ENCODE measurements at places on chromosomes 4 and X. TPM values are rescaled to one million over a fixed set of nuclear protein-coding genes. Genes with fewer than 3 reads are reported as not detected.

The FGFBP2 gene
- not detected for total RNA-seq

The CT45A10 gene
- total RNA-seq, result not detected

The USP17L28 gene
- not detected for total RNA-seq

The EMD gene
- total RNA-seq, result 80.4 TPM

The GAGE12H gene
- not detected for total RNA-seq

The NOX1 gene
- 0.78 TPM for total RNA-seq

The PNMA6A gene
- 0.55 TPM for total RNA-seq

GRCh38 chr4:153044036-153044435 lies 107.9 kb downstream of the FHDC1 start:
- DNase-seq, result no peak

DNA sequence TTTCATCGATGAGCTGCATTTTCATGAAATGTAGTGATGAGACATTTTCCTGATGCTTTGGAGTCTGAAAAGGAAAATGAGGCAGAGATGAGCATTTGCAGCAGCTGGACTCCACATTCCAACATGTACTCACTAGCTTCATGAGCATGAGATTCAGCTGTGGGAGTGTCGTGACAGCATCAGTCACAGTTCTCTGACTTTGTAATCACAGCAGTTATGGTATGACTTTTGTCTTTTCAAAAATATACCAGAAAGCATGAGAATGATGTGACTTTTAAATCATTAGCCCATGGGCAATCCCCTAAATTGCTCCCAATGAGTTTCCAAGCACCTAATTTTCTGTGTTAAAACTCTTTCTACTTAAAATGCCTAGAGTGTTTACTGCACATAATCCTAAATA lies 18.3 kb upstream of the MSL3 start:
- no peak for DNase-seq

GRCh38 chr4:189304167-189304566 lies 636.5 kb upstream of the FRG1 start:
- DNase-seq, result no peak

DNA sequence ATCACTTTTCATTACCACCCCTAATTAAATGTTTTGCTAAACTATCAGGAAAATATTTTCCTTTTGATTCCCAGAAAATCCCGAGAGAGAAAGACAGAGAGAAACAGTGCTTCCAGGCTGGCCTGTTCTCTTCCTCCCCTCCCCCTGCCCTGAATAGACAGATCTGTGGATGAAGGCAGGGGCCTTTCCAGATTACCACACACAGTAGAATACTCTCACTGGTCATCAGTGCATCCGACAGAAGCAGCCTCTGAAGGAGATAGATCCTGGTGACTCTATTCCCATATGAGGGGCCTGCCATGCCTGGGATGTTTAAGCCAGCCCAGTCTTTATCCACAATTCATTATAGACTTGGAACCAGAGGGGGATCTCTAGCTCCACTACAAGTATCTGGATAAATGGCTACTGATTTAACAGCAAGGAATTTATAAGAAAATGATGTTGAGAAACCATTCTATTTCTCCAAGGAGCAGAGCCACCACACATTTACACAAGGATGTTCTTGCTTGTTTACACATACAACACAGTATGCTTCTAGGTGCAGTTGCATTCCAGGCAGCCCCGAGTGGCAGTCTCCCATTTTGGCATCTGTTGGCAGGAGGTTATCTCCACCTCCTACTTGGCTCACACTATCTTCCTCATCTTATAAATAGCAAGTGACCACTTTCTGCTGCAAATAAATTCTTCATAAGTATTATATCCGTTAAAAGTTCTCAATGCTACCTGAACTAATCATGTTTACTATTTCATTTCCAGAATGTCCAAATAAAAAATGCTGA lies 115.8 kb downstream of the HS6ST2 start:
- no peak for DNase-seq

- no peak for DNase-seq
Measured at GRCh38 chr4:126611900-126612299, 1020.9 kb upstream of the INTU start.

DNA sequence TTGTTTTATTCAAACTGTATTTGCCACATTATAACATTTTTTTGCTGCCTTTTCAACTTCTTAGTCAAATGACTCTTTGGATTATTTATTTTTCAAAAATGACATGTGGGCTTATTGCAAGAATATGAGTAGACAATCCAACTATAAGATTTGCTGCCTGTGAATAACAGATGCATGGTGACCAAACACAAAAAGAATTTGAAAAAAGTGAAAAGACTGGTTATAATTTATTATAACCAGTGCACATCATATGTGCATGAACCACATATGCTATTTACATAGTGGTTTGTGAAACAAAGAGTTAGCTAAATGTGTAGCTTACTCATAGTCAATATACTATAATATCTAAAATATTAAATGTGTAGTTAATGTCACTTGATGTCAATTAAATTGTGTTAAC lies 2086.8 kb downstream of the ARAP2 start:
- DNase-seq, result no peak

DNA sequence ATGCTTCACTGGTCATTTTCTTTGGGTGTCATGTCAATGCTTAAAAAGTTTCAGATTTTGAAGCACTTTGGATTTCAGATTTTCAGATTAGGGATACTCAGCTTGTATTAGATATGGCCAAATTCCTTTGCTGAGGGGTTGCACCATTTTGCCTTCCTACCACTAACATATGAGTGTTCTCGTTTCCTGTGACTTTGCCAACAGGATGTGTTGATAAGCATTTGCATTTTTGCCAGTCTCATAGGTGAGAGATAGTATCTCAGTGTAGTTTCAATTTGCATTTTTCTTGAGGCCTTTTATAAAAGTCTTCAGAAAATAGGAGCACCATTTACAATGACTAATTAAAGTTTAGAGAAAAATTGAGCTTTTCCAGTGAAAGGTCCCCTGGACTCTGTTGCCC lies 71.6 kb upstream of the CLCN4 start:
- DNase-seq, result no peak

- DNase-seq, result no peak
Measured at GRCh38 chr4:150418757-150419410, 163.1 kb upstream of the MAB21L2 start.

DNA sequence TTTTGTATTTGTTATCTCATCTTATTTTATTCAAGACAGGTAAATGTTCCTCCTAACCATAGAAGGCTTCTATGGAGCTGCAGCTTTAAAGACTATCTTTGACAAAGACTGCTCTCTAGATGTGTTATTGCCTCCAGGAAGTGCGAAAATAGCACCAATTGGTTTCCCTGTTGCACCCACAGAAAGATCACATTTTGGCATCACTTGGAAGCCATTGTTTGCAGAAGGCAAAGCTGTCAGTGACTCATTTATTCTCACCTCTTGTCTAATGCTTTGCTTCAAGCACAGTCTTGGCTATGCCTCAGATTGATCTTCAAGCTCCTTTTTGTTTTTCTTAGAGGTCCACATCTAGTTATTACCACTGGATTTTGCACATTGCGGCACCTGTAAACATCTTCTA lies 150.3 kb downstream of the PCDH7 start:
- DNase-seq, result no peak

GRCh38 chr4:17280261-17281018 lies 231.4 kb downstream of the QDPR start:
- DNase-seq, result no peak

DNA sequence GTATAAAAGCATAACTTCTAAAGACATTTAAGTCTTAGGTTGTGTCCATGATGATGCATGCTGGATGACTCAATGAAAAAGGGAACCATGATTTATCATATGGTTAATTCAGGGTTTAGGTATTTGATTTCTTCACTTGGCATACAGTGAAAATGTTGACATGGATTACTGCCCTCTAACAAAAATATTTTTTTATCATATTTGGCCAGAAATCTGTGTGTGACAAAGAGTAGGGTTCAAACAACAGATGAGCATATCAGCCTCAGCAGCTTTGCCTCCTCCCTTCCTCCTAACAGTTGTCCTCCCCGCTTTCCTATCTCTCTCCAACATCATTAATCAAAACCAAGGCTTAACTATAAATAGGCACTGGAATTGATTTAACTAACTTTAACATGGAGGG lies 46.3 kb downstream of the ARHGAP6 start:
- no peak for DNase-seq

DNA sequence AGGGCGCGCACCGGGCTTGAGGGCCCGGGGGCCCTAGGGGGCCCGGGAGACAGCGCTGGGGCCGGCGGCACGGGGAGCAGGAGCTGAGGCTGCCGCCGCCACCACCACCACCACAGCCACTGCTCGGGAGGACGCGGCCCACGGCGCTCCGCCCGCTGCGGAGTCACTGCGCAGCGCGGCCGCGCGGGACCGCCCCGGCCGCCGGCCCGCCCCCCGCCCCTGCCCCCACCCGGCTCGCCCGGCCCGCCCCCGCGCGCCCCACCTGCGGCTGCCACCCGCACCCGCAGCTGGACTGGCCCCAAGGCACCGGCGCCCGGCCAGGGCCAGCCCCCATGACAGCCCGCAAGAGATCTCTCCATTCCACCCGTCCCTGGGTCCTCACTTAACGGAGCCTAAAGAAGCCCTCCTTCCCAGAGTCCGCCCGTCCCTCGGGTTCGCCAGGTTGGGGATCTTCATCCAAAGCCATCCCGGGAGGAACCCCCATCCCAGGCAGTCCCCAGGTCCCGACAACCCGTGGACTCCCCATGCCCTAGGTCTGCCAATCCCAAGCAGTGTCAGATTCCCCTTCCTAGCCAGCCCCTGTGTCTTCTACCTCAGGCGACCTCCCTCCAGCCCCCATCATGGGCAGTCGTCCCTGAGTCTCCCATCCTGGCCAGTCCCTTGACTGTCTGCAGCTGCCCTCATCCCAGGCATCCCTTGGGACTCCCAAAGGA lies 40.0 kb upstream of the IQSEC2 start:
- no peak for DNase-seq

- DNase-seq, result no peak
Measured at GRCh38 chr4:26217961-26218676, 102.7 kb upstream of the RBPJ start.

- DNase-seq, result no peak
Measured at GRCh38 chr4:150799207-150799606, 215.9 kb downstream of the LRBA start.

- no peak for DNase-seq
Measured at GRCh38 chr4:92099861-92100260, 203.9 kb upstream of the GRID2 start.

GRCh38 chrX:100895365-100896075 lies 21.4 kb upstream of the NOX1 start:
- DNase-seq, result peak; percentile 45

DNA sequence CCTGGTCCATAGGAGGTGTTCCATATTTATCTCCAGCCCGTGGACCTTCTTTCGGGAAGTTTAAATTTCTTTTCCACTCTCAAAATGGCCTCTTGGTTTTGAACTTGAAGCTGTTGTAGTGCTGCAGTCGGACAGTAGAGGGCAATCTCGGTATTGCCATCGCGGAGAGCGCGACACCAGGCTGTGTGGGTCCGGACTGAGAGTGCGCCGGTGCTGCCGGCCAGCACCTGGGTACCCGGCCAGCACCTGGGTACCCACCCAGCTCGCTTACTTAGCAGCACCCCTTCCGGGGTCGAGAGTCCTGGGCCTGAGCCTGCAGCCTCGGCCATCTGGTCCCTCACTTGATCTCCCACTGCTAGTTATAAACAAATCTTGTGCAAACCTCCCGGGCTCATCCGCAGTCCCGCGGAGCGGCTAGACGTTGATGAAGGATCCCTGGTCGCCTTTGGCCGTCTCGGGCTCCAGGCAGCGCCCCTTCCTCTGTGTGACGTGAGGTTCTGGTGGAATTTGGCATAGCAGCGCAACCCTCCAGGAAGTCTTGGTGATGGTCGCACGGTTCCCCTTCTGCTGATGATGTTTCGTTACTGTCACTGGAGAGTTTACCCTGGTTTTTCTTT lies 18.0 kb downstream of the FAM9A start:
- DNase-seq, result no peak

DNA sequence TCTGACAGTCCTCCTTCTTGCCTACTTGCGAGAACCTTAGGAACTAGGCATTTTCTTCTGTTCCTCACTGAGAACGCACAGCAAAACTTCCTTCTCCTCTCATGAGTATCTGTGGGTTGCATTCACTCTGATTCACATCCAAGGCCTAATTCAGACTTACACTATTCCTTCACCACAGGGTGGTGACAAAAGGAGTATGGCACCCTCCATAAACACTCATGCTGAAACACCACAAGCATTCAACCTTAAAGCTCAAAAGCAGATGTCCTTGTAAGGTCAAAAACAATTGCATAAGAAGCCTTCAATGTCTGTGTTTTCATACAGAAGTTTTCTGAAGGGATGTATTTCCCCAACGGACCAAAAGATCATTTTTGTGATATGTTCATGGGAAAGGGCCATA lies 147.3 kb downstream of the CORIN start:
- no peak for DNase-seq

DNA sequence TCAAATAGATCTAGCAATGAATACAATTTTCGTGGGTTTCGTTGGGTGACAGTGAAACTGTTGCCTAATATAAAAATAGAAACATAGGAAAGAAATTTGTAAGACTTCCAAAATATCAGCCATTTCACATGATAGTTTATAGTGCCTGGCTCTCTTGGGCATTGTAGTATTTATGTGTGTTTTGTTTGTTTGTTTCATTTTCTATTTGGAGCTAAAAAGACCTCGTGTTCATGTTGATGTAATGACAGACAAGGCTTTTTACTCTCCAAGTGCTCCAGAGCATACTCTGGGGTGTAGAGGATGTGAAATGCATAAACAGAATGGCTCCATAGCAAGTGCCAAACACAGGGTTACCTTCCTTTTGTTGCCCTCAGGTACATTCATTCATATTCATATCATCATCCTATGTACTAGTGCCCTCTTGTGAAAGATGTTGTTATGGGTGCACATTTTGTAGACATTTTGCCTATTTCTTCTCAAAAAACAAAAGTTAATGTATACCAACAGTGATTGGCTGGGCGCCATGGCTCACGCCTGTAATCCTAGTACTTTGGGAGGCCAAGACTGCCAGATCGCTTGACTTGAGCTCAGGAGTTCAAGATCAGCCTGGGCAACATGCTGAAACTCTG lies 100.7 kb upstream of the AMOT start:
- DNase-seq, result no peak

DNA sequence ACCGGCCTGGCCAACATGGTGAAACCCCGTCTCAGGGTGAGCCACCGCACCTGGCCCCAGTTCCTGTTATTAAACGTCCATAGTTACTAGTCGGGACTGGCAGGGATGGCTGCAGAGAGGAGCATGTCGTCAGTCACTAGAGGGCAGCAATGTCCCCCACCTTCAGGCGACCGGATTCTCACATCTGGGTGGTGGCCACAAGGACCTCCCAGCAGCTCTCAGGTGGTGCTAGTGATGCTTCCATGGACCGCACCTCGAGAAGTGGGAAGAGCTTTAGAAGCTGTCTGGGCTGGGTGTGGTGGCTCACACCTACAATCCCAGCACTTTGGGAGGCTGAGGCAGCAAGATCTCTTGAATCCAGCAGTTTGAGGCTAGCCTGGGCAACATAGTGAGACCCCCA lies 13.3 kb upstream of the IL3RA start:
- DNase-seq, result no peak

Data from ureter (tissue), 1 donor.